ENCODE measurements at places on chromosomes 3 and 15.

DNA sequence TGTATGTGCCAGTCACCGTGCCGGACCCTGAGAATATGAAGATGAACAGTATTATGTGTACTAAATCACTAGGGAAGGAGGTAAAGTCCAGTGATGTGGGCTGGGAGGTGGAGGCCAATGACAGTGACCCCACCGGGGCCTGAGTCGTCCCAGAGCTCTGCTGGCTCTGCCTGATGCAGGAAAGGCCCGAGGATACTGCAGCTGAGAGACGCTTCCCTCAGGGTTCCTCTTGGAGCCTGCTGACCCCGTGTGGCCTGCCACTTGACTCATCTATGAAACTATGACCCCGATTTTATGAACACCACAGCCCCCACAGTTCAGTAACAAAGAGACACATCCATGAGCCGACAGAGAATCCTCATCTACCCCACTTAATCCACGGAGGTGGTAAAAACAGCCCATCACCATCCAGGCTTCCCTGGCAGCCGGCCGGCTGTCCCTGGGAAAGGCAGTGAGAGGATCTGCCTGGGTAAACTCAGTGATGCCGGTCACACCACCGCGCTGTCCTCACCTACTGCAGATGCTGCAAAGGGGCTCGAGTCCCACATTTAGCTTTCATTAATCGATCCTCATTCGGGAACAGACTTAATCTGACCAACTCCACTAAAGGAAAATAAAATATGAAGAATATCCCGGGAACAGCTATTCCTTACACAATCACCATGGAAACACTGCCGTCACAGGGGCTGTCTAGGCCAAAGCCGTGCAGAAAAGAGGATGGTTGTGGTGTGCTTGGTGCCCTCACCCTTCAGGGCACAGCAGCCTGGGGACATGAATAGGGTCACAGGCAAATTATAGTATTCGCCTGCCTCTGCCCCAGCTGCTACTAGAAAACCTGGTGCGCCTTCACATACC, 82.9 kb downstream of the ARRDC4 start:
- no peak for DNase-seq

GRCh38 chr15:36884518-36884875, 215.9 kb downstream of the MEIS2 start:
- no peak for DNase-seq

- DNase-seq = no peak
Measured at GRCh38 chr15:80988148-80988796, 1.3 kb downstream of the MESD start.

- DNase-seq = no peak
Measured at GRCh38 chr3:104696470-104696869, 670.2 kb upstream of the ALCAM start.

DNA sequence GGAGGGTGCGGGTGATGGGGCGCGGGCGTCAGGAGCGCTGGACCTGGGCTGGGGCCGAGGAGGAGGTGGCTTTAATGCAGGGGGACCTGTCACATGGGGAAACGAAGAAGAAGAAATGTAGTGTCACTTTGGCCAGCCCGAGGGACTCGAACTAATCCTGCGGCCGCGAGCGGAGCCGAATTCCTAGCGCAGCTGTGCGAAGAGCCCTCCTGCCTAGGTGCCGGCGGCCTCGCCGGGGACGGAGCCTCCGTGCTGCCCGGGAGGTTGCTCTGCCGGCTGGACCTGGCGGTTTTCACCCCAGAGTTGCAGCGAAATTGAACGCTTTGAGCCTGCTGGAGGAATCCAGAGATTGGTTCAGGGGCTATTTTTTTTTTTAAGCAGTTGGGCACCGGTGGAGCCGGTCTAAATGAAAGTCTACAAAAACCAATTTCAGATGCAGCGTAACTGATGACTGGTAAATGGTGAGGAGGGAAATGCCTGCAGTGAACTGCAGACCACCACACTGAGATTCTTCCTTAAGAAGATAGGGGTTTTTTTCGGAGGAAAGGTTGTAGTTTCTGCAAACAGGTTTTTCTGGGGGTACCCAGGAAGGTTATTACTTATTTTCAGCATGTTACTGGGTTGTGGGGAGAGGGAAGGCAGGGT, 662 bp downstream of the TMEM108 start:
- no peak for DNase-seq

DNA sequence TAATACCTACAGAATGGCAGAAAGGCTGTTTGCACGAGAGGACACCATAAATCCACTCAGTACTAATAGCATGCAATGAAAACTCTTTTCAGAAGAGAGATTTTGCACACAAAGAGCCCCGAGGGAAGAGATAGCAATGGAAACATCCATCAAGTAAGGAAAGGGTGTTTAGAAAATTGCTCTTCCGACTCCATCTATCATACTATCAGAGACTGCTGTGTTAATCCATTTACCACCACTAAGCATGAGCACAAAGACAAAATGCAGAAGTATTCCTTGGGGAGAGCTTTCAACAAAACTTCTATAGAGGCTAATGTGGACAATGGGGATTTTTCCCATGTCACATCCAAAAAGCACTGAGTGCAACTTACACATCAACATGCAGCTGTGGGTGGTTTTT, 72.1 kb upstream of the PLAAT1 start:
- no peak for DNase-seq

GRCh38 chr3:192929146-192929545, 11.5 kb upstream of the MB21D2 start:
- peak; percentile 49 for DNase-seq

- no peak for DNase-seq
Measured at GRCh38 chr3:152472672-152472954, 203.9 kb downstream of the MBNL1 start.

DNA sequence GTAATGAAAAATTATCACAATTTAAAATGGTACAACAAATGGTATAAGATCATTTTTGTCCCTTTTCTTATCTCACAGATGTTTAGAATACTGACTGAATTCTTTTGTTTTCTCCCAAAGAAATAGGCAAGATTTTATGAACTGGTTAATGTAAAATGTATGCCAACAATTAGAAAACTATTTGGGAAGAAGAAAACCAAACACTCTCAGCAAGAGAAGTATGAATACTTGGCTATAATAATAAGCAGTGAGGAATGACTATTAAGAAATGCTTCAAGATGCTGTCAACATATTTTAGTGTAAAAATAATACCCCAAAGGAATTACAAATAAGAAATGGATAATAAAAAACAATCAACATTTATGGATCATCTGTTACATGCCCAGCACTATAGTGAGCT, 18.5 kb downstream of the SHQ1 start:
- DNase-seq = peak; percentile 28

DNA sequence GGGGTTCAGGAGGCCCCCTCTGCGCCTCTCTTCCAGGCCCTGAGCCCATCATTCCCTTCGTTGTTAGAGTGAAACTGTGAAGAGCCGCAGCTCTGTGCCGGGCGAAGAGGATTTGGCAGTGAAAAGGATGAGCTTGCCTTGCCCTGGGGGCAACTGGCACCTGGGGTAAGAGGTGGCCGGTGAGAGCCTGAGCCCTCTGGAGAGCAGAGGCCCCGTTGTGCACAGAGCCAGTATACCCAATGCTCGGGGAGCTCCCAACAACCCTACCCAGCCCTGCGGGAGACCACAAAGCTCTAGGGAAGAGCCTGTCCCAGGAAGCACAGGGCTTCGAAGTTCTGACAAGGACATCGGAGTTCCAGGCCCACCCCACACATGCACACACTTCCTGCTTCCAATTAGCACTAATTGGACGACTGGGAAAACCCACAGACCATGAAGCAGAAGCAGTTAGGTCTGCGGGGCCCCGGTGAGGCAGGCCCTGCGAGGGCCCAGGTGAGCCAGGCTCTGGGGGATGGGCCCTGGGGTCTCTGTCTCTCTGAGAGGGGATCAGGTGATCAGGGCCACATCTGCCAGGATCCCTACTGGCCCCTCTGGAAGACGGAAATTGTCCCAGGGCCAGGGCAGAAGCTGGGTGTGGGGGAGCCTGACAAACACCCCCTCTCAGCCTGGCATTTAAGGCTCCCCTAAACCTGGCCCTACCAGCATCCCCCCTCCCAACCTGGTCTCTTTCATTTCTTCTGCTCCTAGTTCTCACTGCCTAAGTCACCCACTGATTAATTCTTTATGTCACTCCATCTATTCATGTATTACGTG, 27.9 kb upstream of the SFMBT1 start:
- no peak for DNase-seq

- no peak for DNase-seq
Measured at GRCh38 chr3:37909067-37909911, 47.6 kb downstream of the CTDSPL start.

- no peak for DNase-seq
Measured at GRCh38 chr3:13145826-13146642, 72.8 kb upstream of the IQSEC1 start.

GRCh38 chr15:75163150-75163564, 38.5 kb upstream of the C15orf39 start:
- no peak for DNase-seq

- DNase-seq = peak; percentile 87
Measured at GRCh38 chr15:57485869-57486268, 105.8 kb upstream of the MYZAP start.

- DNase-seq = no peak
Measured at GRCh38 chr15:68548364-68548763, 30.4 kb upstream of the CORO2B start.

DNA sequence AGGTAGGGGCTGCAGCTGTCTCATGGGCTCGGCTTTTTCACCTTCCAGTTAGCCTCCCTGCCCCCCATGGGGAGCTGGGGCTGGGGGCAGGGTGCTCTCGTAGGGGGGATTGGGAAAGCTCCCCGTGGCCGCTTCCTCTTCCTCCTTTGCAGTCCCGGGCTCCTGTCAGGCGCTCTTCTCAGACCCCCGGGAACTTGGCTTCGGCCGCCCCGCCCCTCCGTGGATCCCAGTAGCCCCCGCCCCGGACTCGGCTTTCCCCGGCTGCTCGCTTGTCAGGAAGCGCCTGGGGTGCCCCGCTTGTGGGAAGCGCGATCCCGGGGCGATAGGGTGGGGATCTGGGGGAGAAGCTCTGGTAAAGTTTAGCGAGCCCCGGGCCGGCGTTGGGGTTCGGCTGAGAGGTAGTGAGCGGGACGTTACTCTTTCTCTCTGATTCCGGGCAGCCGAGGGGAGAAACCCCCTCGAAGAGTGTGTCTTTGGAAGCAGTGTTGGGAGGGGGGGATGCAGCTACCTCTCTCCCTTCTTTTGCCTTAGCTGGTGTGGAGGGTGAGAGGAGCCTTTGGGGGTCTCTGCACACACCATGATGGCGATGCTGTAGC, 611 bp downstream of the PIAS1 start:
- DNase-seq = peak; percentile 3

DNA sequence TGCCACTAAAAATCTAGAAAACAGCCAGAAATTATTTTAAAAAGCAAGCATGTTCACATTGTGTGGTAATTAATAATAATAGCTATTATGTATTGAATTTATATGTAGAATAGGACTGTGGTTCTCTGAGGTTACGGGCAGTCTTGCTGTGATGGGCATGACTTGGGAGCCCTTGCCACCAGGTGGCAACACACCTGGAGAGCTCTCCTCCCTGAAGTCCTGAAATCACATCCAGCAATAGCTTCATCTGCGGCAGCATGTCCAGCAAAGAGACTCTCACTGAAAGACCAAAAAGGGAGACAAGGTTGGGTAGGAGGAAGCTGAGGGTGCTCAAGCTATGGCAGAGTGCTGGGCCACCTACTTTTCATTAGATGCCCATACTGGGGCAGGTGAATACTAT, 206.8 kb upstream of the IL12A start:
- DNase-seq = no peak

- no peak for DNase-seq
Measured at GRCh38 chr15:57685306-57686095, 21.0 kb upstream of the POLR2M start.

- no peak for DNase-seq
Measured at GRCh38 chr3:128788268-128788869, 62.4 kb downstream of the RAB7A start.

GRCh38 chr3:23620638-23621015, 185.1 kb upstream of the UBE2E1 start:
- no peak for DNase-seq

DNA sequence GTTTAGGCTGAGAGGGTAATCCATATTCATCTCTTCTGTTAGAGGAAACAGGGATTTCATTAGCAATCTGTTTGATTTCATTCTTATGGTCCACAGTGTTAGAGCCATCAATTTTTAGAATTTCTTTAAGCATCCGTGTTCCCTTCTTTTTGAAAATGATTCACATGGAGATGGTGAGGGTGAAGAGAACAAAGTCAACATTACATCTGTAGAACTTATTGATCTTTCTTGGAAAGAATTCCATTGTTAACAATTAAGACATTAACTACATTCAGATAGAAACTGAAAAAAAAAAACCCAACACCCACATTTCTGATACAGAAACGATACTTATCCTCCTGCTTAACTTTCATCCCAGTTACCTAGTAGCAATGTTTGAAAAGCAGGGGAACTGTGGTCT, 107.0 kb upstream of the GK5 start:
- no peak for DNase-seq

- no peak for DNase-seq
Measured at GRCh38 chr15:85755471-85755870, 39.3 kb downstream of the KLHL25 start.

GRCh38 chr3:16069149-16069922, 105.1 kb upstream of the GALNT15 start:
- DNase-seq = peak; percentile 98

- DNase-seq = no peak
Measured at GRCh38 chr3:183800243-183800863, 25.0 kb downstream of the MAP6D1 start.

DNA sequence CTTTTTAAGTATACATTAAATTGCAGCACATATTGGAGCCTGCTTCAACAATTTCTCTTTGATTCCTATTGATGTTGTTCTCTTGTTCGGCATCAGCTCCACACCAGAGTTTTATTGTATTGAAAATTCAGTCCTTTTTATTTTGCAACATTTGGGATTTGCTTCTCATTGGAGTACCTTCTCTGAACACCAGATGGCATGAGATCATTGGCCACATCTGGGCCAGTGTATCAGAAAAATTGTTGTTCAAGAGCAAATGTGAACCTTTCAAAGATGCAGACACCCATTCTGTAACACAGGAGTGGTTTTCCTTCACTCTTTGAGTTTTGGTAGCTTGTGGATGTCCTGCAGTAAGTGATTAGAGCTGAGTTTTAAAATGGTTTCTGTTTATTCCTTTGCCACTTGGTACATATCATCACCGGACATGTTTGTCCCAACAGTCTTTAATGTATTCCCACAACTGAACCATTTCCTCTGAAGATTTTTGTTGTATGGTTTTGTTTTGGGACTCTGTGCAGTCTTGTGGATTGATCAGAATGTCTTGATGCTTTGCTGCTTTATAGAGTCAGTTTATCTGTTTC, 96.1 kb downstream of the MCTP2 start:
- no peak for DNase-seq

DNA sequence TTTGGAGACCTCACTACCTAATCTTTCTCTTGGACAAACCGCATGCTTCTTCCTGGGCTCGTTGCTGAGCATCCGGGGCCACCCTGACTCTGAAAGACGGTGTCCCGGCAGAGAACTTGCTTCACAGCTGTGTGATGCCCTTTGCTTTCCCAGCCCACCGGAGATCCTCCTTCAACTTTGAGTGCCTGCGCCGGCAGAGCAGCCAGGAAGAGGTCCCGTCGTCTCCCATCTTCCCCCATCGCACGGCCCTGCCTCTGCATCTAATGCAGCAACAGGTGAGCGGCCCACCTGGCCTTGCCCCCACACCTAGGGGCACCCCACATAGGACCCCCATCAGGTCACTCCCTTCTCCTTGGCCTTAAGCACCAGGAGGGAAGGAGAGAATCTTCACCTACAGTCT, 37.7 kb downstream of the CHDH start:
- no peak for DNase-seq

- peak; percentile 61 for DNase-seq
Measured at GRCh38 chr3:137032465-137033120, 74.8 kb downstream of the IL20RB start.

- no peak for DNase-seq
Measured at GRCh38 chr15:37098468-37099318, 1.7 kb downstream of the MEIS2 start.

- no peak for DNase-seq
Measured at GRCh38 chr15:27119695-27120266, 148.8 kb downstream of the GABRG3 start.

Data from astrocyte (in vitro differentiated cells and primary cell).